Uterus (tissue), 4 donors: ENCODE measurements at places on chromosomes 5 and 9. TPM values are rescaled to one million over a fixed set of nuclear protein-coding genes. Genes with fewer than 3 reads are reported as not detected.

GRCh38 chr5:177511181-177511580, 1.6 kb upstream of the DOK3 start:
- H3K27me3 ChIP-seq, result no peaks in the 10 kb centered on the region
- H3K27ac ChIP-seq, result no peak overlapping the region
- no peaks in the 10 kb centered on the region for H3K36me3 ChIP-seq
- no peak overlapping the region for H3K4me3 ChIP-seq
- no peak for DNase-seq

- no peaks in the 10 kb centered on the region for H3K4me1 ChIP-seq
- no peak overlapping the region for H3K4me3 ChIP-seq
- no peaks in the 10 kb centered on the region for H3K27me3 ChIP-seq
- DNase-seq, result no peak
Observed at GRCh38 chr5:145479271-145479670, 355.9 kb downstream of the PRELID2 start.

DNA sequence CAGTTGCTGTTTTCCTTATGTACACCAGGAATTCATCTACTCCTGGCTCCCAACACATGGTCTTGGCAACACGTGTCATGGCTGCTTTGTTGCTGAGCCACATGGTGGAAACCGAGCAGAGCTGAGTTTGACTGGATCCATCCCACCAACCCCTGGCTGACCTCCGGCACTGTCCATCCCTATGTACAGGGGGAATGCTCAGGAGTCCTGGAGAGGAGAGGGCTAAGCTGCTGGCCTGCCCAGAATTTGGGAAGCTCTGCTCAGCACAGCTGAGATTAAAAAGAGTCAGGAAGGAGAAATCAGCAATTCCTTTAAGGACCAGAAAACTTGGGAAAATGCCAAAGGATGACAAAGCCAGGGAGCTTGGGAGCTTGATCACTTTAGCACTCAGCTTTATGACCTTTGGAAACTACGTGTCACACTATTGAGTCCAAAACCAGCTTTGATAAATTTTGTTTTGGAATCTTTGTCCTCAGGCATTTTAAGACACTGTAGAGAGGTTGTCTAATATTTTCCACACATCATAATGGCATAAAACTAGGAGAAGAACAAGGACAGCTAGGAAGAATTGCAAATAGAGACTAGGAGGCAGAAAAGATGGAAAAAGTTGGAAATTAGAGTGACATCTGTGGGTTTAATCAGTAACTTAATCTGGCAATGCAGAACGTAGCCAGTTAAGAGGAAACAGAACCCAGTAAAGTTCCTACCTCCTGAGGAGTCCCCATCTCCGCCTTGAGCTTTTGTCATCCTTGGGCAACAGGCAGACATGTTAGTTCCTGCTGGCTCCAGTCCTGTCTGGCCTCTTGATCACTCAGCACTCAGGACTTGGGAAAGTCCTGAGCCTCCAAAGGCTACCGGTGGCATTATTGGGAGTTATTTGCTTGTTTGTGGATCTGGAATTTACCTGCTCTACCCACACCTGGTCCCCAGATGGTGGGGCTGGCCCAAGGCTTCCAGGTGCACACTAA, 62.5 kb upstream of the PLPP1 start:
- H3K36me3 ChIP-seq, result no peaks in the 10 kb centered on the region
- DNase-seq, result peak; percentile 83
- peak overlapping the region; percentile 93 for H3K27ac ChIP-seq
- H3K4me3 ChIP-seq, result no peak overlapping the region

DNA sequence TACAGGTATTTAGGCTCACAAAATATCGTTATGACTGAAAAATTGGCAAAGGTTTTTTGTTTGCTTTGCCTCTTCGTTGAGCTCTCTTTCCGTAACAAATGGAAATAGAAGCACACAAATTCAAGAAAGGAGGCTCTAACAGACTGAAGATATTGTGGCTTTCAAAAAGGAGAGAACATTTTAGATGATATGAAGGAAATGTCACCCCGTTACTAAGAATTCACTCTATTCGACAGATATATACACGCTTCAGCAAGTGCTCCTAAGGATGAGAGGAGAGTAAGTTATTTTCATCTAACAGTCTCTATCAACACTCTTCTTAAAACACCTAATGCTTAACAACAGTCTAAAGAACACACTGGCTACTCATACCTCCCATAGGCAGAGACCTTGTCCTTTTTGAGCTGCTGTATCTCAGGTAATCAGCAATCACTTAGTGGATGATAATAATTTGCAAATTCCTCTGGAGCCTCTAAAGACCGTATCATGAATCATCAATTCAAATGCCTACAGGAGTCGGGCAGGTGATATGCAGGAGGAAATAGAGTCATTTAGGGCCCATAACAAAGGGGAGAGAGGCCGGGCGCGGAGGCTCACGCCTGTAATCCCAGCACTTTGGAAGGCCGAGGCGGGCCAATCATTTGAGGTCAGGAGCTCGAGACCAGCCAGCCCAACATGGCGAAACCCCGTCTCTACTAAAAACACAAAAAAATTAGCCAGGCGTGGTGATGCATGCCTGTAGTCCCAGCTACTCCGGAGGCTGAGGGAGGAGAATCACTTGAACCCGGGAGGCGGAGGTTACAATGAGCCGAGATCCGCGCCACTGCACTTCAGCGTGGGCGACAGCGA, 1.4 kb upstream of the HSDL2 start:
- peak overlapping the region; percentile 94 for H3K4me3 ChIP-seq
- H3K27me3 ChIP-seq, result no peaks in the 10 kb centered on the region
- peaks cover 4% of the 10 kb centered on the region for H3K4me1 ChIP-seq
- no peaks in the 10 kb centered on the region for H3K36me3 ChIP-seq

GRCh38 chr9:85603936-85604335, 137.8 kb downstream of the AGTPBP1 start:
- no peak overlapping the region for H3K4me3 ChIP-seq
- H3K27ac ChIP-seq, result no peak overlapping the region
- DNase-seq, result no peak
- no peaks in the 10 kb centered on the region for H3K27me3 ChIP-seq
- H3K4me1 ChIP-seq, result no peaks in the 10 kb centered on the region

- H3K4me1 ChIP-seq, result no peaks in the 10 kb centered on the region
- H3K27ac ChIP-seq, result no peak overlapping the region
- DNase-seq, result no peak
- H3K36me3 ChIP-seq, result no peaks in the 10 kb centered on the region
- H3K27me3 ChIP-seq, result no peaks in the 10 kb centered on the region
Observed at GRCh38 chr5:169970911-169971765, 9.2 kb downstream of the INSYN2B start.

GRCh38 chr5:141948812-141949211, 9.2 kb downstream of the PCDH12 start:
- no peak for DNase-seq
- no peak overlapping the region for H3K27ac ChIP-seq
- H3K36me3 ChIP-seq, result no peaks in the 10 kb centered on the region

GRCh38 chr5:73322437-73323076, 126.0 kb downstream of the FOXD1 start:
- H3K27me3 ChIP-seq, result no peaks in the 10 kb centered on the region
- no peaks in the 10 kb centered on the region for H3K36me3 ChIP-seq
- no peak overlapping the region for H3K4me3 ChIP-seq
- no peaks in the 10 kb centered on the region for H3K4me1 ChIP-seq
- no peak for DNase-seq

- H3K27me3 ChIP-seq, result no peaks in the 10 kb centered on the region
- H3K4me3 ChIP-seq, result no peak overlapping the region
- H3K27ac ChIP-seq, result peak overlapping the region; percentile 93
- H3K36me3 ChIP-seq, result no peaks in the 10 kb centered on the region
- DNase-seq, result no peak
Observed at GRCh38 chr5:151153766-151154272, 3.8 kb downstream of the ANXA6 start.

- no peaks in the 10 kb centered on the region for H3K27me3 ChIP-seq
- H3K27ac ChIP-seq, result no peak overlapping the region
- no peaks in the 10 kb centered on the region for H3K36me3 ChIP-seq
- no peak for DNase-seq
- no peak overlapping the region for H3K4me3 ChIP-seq
- H3K4me1 ChIP-seq, result no peaks in the 10 kb centered on the region
Observed at GRCh38 chr9:90830977-90831376, 29.4 kb downstream of the SYK start.

DNA sequence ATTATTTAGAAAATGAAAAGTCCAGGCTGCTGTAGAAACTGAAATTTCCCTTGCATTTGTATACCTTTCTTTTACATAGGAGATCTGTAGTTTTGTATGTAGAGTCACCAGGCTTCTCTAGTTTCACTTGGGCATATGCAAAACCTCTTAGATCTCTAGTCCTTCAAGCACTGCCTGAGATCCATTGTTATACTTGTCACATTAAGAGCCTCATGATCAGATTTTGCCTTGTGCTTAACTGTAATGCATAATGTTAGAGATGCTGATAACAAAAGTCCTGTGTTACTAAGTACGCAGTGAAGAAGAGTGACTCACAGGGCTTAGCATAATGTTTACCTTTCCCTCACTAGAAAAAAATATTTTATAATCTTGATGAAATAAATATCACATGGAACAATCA, 250.2 kb downstream of the CYLC2 start:
- no peak overlapping the region for H3K4me3 ChIP-seq
- H3K27ac ChIP-seq, result no peak overlapping the region
- no peaks in the 10 kb centered on the region for H3K27me3 ChIP-seq
- DNase-seq, result no peak
- no peaks in the 10 kb centered on the region for H3K36me3 ChIP-seq

DNA sequence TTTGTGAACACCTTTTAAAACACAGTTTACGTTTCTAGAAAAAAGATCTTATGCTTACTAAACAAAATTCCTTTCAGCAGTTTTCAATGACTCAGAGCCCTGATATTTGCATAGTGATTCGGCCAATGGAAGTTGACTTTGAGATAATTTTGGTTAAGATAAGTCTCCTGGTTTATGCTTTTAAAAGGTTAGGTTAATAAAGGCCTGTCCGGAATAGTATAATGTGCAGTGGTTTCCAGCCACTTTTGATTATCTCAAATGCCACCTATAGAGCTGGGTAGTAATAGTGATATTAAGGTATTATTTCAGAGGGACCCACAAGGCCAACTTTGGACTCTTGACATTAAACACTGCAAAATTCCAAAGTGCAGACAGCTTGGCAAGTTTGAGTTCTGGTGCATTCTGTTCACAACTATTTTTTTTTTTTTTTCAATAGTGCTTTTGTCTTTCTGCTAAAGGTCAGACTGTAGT, 86.1 kb downstream of the F2RL2 start:
- no peak overlapping the region for H3K27ac ChIP-seq
- H3K4me3 ChIP-seq, result no peak overlapping the region
- DNase-seq, result no peak
- H3K27me3 ChIP-seq, result no peaks in the 10 kb centered on the region
- no peaks in the 10 kb centered on the region for H3K36me3 ChIP-seq
- H3K4me1 ChIP-seq, result no peaks in the 10 kb centered on the region

GRCh38 chr5:77030097-77031071, at the start of gene AGGF1:
TSS of gene AGGF1 (plus strand) at chr5:77030404. CDS start at chr5:77030767, 363 bp downstream.
- H3K27ac ChIP-seq, result peak within 1 kb of the TSS; percentile 91
- DNase-seq, result peak; percentile 90
- H3K4me1 ChIP-seq, result peaks cover 9% of the 10 kb centered on the region
- H3K4me3 ChIP-seq, result peak within 1 kb of the TSS; percentile 81

DNA sequence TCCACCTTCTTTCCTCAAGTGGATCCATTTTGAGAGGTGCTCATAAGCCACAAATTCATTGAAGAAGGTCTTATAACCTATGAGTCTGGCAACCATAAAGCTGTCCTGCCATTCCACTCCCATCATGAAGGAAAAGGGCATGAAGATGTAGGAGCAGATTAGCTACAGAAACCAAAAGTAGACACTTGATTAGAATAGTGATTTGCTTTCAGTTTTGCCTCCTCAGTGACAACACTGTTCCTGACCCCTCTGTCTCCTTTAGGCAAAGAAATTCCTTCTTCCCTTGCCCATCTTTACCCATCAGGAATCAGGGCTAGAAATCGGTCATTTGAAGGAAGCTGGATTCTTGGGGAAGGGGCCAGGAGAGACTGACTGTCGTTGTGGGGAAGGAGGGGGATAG, 55.2 kb downstream of the SLC28A3 start:
- no peak for DNase-seq
- H3K4me3 ChIP-seq, result no peak overlapping the region
- no peaks in the 10 kb centered on the region for H3K4me1 ChIP-seq
- H3K27me3 ChIP-seq, result no peaks in the 10 kb centered on the region
- H3K36me3 ChIP-seq, result no peaks in the 10 kb centered on the region

DNA sequence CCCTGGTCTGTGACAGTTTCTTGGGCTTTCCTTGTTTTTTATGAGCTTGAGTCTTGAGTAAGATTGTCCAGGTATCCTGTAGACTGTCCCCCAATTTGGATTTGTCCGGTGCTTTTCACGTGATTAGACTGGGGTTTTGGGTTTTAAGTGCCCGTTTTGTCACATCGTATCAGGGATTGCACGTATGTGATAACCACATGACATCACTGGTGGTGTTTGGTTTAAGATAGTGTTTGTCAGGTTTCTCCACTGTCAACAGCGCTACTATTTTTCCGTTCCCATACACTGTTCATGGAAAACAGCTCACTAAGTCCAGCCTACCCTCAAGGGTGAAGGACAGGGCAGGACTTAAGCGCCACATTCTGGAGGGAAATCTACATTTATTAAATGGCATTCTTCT, 39.7 kb downstream of the LMNB1 start:
- no peaks in the 10 kb centered on the region for H3K36me3 ChIP-seq
- no peak for DNase-seq
- H3K4me3 ChIP-seq, result no peak overlapping the region
- no peak overlapping the region for H3K27ac ChIP-seq

DNA sequence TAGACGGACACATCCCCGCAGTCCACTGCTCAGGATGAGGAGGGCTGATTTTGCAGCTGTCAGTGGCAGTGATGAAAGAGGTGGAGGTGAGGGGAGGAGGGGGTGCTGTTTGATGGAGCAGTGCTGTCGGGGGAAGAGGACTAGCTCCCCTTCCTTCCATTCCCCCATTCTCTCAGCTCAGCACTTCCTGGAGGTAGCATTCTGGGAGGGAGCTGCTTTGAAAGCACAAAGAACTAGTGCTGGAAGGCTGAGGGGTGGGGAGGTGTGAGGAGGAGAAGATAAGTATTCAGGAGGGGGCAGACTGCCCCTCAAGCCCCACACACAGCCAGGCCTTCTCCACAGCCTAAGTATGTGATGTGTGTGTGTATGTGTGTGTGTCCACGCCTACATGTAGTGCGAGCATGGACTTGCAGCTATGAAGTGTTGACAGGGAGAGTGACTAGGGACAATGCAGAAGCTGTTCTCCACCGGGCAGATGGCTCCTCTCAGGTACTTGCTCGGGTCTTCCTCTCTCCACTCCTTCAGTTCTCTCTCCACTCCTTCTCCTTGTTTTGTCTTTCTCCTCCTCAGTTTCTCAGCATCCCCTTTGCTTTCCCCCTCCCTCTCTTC, 65.5 kb upstream of the HSPA9 start:
- no peak for DNase-seq
- H3K36me3 ChIP-seq, result no peaks in the 10 kb centered on the region
- no peaks in the 10 kb centered on the region for H3K27me3 ChIP-seq
- no peak overlapping the region for H3K4me3 ChIP-seq
- H3K27ac ChIP-seq, result no peak overlapping the region

GRCh38 chr5:6633469-6634245, 417 bp downstream of the SRD5A1 start:
- DNase-seq, result no peak
- H3K36me3 ChIP-seq, result no peaks in the 10 kb centered on the region
- peak overlapping the region; percentile 69 for H3K4me3 ChIP-seq

Gene PRR16
- 2.2 TPM for total RNA-seq

Gene FBLL1
- 0.83 TPM for total RNA-seq

Gene MSX2
- total RNA-seq, result not detected

Gene HAVCR2
- total RNA-seq, result 2.4 TPM

Gene ZNF454
- total RNA-seq, result 0.59 TPM

Gene KDM4C
- 33.8 TPM for total RNA-seq
